Activated CD8-positive, alpha-beta T cell treated with anti-CD3 and anti-CD28 coated beads for 36 hours (primary cell): ENCODE measurements at places on chromosomes 6 and 20.
A peak's percentile ranks its signal among the peaks of the same experiment; 100 is the strongest.

- DNase-seq, result no peak
Measured at GRCh38 chr6:54802775-54803634, 43.6 kb upstream of the FAM83B start.

DNA sequence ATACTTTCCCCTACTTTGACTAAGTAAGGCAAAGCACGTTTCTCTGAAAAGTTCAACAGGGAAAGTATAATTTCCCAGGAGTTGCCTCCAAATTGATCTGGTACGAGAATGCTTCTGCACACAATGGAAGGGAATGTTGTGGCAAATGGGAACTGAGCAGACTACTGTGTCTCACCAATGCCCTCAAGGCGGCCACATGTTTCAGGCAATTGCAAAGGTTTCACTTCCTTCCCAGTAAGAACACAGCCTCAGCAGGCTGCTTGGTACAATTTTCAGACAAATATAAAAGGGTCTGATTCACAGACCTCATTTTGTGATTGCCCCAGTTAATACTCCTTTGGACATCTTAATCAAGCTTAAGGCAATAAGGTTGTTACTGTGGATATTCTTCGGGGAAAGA is 71.2 kb downstream of the KIAA0319 start:
- DNase-seq, result no peak

DNA sequence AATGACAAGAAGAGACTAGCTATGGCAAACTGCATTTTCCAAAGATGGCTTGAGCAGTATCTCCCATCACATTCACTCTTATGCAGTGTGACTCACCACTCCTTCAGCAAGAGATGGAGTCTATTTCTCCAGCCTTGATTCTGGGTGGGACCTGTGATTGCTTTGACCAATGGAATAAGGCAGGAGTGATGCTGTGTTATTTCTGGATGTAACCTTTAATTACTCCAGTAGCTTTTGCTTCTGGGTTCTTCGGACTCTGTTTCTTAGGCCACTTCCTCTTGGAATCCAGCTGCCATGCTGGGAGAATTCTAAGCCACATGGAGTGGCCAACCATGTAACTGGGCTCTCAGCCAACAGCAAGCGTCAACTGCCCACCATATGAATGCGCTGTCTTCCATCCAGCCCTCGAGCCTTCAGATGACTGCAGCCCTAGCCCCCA is 50.7 kb downstream of the TGM2 start:
- no peak for DNase-seq

GRCh38 chr6:141110481-141110880 is 1022.2 kb upstream of the GJE1 start:
- no peak for DNase-seq

- DNase-seq, result no peak
Measured at GRCh38 chr6:95601133-95601532, 23.8 kb downstream of the MANEA start.

GRCh38 chr6:133092771-133093170 is 148.4 kb upstream of the EYA4 start:
- DNase-seq, result no peak

- DNase-seq, result no peak
Measured at GRCh38 chr20:23047738-23048214, 1.7 kb downstream of the THBD start.

DNA sequence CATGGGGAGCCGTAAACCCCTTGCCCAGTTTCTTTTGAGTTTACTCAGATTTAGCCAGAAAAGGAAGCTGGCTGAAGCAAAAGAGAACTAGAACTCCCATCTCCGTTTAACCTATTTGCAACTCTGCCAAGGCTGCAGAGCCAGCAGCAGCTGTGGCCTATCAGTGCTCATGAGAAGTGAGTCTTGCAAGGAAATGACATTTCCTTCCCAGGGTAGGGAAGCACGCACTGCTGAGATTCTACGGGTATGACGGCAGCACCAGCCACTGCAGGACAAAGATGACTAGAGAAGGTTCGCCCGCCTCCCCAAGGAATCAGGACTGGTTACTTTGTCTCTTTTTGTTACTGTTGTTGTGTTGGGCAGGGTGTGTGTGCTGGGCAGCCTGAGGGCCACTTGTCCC is 47.6 kb downstream of the PPP1R3G start:
- DNase-seq, result no peak

DNA sequence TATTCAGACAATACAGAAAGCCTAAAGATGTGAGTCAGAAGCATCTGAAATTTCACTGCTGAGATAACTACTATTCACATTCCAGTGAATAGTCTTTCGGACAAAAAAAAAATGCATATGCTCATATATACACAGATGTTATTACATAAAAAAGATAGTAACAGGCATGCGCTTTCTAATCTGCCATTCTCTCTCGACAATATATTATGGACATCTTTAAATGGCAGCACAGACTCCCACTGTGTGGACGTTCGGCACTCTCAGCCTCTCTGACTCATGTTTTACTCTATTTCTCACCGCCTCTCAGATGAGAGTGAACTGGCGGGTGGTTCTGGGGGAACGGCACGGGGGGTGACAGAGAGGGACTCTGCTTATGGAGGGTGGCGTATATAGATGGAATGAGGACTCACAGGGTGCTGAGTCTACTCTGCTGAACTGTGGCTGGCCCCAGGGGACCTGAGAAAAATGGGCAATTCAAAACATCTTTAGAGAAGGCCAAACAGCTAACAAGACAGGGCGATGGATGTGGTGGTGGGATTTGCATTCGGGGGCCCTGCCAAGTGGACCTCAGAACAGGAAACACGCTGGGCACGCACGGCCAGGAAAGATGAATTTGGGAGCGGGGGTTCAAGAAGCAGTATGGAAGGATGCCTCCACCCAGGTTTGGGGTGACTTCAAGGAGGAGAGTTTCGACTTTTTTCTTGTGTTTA is 68.9 kb downstream of the MDGA1 start:
- DNase-seq, result no peak

DNA sequence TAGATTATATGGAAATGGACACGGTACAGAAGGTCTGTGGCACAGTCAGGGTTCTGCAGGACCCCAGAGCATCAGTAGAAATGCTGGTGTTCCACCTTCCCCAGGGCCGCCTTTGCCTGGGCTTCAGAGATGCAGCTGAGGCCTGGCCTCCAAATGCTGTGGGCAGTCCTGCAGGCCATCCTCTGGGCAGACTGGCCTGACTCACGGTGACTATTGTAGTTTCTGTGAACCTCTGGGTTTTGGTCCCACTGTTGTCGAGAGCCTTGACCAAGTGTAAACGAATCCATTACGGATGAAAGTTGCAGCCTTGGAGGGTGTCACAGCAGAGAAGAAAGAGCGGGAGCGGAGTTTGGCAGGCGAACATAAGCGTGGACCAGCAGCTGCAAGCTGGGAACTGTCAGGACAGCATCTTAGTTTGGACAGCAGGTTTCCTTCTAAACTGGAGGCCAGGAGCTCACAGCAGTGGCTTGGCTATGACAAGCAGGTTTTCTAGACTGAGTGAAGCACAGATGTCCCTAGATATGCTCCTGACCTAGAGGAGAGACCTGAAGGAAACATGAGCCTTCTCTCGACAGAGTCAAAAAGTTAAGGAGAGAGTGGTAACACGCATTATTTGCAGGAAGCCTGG is 46.2 kb upstream of the BCLAF1 start:
- DNase-seq, result no peak

GRCh38 chr6:11263291-11263775 is 30.9 kb upstream of the NEDD9 start:
- no peak for DNase-seq

- peak; percentile 62 for DNase-seq
Measured at GRCh38 chr6:142331075-142331551, 29.3 kb downstream of the ADGRG6 start.

DNA sequence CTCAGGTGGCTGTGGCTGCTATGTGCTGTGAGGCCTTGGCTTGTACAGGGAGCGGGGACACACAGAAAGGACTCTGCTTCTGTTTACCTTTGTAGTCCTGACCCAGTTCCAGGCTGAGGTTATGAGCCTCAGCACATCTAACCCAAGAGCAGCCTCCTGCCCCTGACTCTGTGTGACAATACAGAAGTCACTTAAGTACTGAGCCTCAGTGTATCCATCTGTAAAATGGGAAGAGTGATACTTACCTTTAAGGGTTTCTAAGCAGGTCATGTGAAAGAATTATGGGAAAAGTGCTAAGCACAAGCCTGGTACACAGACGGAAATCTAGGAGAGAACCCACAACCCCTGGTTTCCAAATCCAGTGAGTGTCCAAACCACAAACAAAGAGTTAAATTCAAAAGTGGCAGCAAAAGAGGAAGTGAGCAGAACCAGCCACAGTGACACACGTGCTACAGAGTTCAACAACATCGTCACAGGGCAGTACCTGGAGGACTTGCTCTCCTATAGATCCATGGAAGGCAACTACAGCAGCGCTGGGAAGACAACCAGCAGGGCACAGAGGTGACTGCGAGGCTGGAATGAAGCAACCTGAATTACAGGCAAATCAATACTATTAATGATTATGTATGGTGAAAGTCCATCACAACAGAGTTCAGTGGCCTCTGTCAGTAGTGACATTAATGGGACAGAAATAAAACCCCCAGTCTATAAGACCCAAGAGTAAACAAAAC is 12.5 kb downstream of the TRIM26 start:
- no peak for DNase-seq

DNA sequence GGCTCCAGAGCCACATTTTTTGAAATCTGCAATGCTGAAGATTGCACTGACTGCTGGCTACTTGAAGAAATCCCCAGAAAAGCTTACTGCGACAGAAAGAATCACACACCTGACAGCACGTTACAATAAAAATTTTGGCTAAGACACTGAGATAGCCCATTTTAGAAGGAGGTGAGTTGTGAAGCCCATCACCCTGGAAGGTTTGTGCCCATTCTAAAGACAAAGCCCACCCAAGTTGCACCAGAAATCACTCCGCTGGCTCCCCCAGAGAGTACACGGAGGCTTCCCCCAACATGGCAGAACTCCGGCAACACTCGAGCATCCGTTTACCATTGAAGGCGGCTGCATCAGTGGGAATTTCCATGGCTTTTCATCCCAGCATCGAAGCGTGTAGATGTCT is 29.4 kb downstream of the LPA start:
- DNase-seq, result no peak

DNA sequence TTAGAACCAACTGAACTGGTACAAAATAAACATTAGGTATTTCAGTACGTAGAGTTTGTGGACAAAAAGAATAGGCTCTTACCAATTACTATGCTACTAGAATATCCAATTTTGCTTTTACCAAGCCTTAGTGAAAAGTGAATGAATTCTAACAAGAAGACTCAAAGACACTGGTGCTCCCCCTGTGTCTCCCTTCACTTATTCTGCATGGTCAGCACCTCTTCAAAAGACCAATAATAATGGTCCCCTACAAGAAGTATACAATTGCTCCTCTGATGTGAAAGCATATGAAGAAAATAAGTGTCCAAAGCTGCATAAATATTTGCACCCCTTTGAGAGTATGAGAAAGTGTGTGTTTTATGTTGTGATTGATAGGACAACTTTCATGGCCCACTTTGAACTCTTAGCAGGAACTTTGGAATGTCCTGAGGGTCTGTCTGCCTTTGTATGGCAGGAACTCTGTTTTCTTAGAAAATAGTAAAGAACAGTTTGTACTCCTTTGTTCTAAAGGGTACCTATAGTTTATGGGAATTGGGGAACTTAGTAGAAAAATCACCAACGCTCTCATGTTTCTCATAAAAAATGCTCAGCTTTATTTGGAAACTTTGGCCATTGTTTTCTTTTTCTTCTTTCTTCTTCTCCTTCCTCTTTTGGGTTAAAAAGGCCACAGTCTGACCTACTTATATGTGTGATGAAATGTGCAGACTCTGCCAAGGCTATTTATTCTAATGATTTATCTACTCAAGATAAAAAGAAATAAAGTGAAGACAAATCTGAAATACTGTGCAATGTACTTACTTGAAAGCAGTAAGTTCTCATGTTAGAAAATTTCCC is 352.4 kb downstream of the LAMA2 start:
- DNase-seq, result no peak

GRCh38 chr6:105213272-105213671 is 33.5 kb upstream of the POPDC3 start:
- DNase-seq, result no peak

GRCh38 chr6:135418040-135418760 is 79.3 kb downstream of the AHI1 start:
- no peak for DNase-seq

- DNase-seq, result no peak
Measured at GRCh38 chr6:25157183-25157582, 122.0 kb upstream of the CARMIL1 start.

DNA sequence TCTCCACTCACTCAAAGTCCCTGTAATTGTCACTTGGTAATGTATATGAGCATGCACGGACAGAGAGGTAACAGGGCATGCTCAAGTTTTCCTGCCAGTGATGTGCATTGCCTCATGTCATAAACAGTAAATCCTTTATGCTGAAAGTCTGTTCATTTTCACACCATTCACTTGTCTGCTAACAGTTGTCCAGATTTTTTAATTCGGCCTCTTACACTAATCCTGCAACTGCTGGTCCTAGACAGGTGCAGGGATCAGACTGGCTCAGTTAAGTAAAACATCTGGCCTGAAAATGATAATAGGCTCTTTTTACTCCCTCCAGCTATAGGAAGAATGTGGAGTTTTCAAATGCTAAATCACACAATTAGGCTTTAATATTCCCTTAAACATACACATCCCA is 185.4 kb upstream of the VGLL2 start:
- no peak for DNase-seq

- peak; percentile 33 for DNase-seq
Measured at GRCh38 chr6:16184129-16184528, 54.3 kb upstream of the GMPR start.

GRCh38 chr6:37731888-37732287 is 34.2 kb upstream of the MDGA1 start:
- peak; percentile 85 for DNase-seq

DNA sequence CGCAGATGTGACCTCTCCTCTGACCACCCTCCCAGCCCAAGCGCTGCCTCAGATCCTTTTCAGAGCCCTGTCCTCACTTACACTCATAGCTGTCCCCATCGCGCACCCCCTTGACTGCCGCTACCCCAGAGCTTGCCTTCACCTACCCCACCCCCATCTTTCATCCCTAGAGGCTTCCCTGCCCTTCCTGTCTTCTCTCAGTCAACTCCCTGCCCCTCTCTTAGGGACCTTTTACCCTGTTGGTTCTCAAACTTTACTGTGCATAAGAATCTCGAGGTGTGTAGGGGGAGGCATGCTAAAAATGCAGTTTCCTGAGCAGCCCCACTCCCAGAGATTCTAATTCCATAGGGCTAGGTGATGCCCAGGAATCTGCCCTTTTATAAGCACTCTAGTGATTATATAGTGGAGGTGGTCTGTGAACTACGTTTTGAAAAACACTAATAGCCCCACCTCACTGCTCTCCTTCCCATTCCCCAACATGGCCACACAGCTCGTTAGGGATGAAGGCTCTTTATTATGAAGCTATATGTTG is 725 bp downstream of the TM9SF4 start:
- no peak for DNase-seq
